Kasumi-1 (cell line): ENCODE measurements at places on chromosomes 7 and 10.

- no peak for DNase-seq
These were observed 113.9 kb downstream of the CACNB2 start for GRCh38 chr10:18254086-18254485.

DNA sequence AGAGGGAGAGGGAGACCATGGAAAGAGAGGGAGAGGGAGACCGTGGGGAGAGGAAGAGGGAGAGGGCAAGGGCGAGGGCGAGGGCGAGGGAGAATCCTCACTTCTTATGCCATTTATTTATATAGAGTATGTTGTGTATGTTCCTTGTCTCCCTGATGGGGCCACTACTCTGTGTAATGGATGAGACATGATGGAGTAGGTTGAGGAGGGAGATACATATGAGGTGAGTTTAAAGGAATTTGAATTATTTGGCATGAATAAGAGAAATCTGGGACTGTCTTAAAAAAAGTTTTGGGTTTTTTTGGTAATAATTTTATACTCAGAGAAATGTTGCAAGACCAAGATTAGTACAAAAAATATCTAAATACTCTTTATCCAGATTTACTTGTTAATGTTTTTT lies 20.1 kb downstream of the CCSER2 start:
- DNase-seq: no peak

DNA sequence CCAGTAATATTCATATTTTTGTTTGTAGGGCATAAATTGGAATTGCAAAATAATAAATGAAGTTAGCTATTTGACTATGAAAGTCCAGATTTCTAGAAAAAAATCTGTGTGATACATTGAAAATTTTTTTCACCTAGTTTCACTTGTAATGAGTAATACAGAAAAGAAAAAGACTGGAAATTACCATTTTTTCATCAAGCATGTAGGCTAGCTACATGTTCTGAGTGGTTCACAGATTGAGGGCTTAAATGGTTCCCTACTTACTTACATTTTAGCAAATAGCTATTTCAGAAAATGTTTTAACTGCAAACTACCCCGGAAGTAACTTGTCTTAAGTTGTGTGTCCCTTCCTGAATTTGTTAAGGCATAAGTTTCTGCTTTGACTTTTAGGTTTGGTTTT lies 396.0 kb downstream of the PHF14 start:
- no peak for DNase-seq

- no peak for DNase-seq
These were observed 5.5 kb downstream of the CYP2W1 start for GRCh38 chr7:988426-988911.

DNA sequence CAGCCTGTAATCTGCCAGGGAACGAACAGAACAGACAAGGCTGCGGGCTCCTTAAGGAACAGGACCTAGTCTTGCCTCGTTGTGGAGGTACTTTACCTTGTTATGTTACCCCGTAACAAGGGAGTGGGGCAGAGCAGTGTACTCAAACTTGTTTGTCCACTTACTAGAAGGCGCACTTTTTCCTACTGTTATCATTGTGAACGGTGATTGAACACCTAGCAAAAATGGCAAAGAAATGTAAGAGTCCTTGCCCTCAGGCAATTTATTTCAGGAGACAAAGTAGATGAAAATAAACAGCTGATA lies 620 bp upstream of the IMPDH1 start:
- DNase-seq: no peak

DNA sequence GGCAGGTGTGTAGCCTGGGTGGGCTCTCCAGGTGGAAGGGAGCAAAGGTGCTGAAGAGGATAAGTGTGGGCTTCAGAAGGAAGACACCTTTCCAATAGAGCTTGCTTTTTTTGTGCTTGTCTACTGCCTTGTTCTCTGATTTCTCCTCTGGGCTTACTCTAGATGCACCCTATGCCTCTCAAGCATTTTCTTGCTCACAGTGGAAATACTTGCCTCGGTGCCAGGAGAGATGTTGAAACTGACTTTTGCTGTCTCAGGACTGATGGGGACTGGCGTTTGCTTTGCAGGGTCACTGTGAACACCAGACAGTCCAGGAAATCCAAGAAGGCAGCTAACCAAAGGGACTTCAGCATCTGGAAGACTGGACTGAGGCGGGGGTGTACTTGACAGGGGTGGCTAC lies 187.9 kb downstream of the SNX10 start:
- DNase-seq: no peak

DNA sequence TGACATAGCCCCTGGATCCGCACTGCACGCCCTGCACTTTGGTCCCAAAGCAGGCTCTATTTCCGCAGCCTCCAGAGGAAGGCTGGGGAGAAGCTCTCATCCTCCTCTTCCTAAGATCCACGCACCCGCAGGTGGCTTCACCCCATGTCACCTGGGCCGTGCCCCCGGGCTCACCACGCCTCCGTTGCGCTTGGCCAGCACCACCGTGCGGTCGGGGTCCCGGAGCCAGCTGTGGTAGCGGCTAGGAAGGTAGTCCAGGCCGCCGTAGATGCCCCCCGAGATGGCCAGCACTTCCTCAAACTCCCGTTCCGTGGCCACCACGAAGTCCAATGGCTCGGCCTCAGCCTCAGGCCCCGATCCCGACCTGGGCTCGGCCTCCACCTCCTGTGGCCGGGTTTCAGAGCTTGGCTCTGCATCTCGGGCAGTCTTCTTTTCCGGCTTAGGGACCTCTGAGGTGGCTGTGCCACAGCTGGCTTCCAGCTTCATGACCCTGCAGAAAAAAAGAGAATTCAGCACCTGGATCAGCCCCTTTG lies 5.7 kb downstream of the NAT16 start:
- DNase-seq: no peak

- no peak for DNase-seq
These were observed 38.4 kb downstream of the DIP2C start for GRCh38 chr10:650886-651615.

DNA sequence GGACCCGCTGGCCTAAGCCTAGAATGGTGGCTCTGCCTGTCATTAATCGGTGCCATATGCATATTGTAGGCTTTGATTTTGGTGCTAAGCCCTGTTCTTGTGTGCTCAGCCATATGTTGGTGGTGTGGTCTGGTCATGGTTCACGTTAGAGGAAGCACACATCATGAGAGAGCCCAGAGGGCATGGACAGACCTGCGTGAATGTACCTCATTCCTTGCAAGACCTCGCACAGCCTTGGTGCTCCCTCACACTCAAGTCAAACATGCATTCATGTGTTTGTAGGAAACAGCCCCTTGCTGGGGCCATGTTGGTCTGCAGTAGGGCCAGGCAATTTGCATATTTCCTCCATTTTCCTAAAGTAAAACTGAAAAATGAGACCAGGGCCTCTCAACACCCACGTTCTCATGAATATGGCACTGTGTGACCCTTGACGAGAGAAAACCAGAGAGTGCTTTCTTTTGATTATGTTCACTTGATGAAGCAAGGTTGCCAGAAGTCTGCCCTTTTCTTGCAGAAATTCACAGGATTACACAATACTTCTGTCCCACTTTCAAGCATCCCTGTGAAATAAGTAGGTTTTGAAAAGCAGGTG lies 268.7 kb downstream of the CELF2 start:
- no peak for DNase-seq

GRCh38 chr7:48312151-48312550 lies 140.9 kb downstream of the ABCA13 start:
- DNase-seq: no peak

GRCh38 chr10:15374156-15374555 lies 3.1 kb upstream of the FAM171A1 start:
- no peak for DNase-seq

DNA sequence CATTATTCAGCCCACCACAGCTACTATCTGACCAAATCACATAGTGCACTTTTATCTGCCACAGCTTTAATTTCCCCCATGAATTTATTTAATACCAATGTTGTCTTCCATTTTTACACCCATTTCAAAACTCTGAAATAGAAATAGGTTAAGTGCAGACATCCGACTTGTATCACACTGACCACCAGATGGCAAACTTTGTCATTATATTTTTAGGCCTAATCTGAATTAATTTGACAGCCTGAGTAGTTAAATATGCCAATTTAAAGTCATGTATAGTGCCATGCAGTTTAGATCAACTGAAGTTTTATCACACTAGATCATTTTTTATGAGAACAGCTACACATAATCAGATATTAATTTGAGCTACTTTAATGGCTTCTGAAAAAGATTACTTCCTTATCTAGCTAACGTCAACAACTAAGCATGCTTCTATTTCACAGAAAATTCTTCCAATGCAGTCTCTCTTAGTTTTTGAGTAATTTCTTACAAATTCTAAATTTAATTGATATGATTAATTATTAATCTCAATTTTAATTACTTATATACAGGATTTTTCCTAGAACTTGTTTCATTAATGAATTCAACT lies 566.4 kb downstream of the GFRA1 start:
- peak; percentile 50 for DNase-seq

- peak; percentile 67 for DNase-seq
These were observed 5.0 kb upstream of the ANKRD61 start for GRCh38 chr7:6026011-6026819.

DNA sequence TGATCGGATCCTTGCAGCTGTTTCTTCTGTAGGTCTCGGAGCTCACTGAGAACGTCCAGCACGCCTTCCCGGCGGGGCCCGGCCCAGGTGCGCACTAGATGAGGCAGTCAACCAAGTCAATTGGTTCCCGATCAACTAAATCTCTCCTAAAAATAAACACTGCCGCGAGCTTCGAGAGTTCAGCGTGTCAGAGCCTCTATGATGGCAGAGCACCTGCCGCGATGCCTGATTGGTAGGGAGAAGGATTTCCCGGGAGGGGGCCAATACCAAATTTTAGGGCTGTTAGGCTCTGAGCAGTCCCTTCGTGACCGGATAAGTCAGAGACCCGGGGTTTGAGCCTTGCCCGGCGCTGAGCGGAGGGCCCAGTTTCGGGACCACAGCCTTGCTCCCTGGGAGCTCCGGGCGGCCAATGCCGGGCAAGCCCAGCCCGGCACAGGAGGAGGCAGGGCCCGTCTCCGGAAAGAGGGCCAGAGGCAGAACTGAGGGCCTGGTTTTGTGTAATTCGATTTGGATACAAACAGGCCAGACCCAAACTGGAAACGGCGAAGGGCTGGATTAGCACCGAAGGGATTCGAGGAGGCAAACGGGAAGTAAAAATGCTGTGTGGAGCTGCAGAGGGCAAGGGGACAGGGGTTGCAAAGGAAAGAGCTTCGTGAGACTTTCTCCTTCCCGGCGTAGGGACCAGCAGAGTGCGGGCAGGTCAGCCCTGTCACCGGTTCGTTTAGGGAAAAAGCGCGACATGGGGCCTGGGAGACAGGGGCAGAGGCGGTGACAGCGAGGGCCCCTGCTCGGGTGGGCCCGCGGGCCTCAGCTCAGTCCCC lies 569 bp downstream of the SLC26A5 start:
- no peak for DNase-seq

GRCh38 chr10:12822893-12823170 lies 178.7 kb downstream of the CCDC3 start:
- DNase-seq: no peak

DNA sequence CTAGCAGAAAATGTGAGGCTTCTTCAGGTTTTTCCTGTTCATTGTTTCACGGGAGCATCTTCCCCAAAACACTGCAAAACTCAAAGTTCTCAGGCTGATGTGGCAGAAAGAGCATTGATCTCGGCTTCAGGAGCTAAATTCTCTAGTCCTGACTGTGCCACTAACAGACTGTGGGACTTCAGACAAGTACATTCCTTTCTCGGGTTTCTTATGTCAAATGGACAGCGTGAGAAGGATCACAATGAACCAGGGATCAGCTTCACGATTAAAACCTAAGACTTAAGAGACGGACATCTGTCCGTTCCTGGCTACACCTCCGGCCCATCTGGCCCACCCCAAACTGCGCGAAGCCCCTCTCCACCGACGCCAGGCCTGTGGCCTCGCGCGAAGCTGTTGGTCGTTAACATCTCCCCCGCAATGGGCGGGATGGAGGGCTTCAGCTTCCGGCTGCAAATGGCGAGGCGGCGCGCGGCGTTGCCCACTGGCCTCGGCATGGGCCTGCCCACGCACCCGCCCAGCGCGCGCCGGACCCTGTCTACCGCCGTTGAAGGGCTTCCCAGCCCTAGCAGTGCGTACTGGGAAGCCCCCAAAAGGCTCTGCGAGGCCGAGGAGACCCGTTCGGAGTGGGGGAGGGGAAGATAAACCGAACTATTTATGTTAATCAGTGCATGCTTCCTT lies 549 bp upstream of the DDX50 start:
- no peak for DNase-seq

- DNase-seq: no peak
These were observed 35.1 kb downstream of the MACROH2A2 start for GRCh38 chr10:70087616-70088307.

DNA sequence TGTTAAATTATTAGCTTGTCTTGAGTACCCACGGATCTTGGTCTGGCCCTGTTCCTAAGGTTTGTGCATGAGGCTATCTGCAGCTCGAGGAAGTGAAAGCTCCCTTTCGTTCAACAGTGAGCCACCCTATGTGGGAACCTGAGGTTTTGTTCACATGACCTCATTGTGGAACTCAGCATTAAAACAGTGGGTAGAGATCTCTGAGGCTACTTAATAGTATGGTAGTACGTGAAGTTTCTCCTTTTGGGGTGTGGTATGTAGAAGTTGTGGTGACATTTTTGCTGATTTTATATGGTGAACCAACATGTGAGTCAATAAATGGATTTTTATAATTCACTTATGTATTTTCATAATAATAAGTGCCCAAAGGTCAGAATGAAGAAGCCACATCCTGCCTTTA lies 252.7 kb upstream of the FERD3L start:
- peak; percentile 12 for DNase-seq

GRCh38 chr10:93364966-93365365 lies 117.2 kb downstream of the MYOF start:
- DNase-seq: no peak

DNA sequence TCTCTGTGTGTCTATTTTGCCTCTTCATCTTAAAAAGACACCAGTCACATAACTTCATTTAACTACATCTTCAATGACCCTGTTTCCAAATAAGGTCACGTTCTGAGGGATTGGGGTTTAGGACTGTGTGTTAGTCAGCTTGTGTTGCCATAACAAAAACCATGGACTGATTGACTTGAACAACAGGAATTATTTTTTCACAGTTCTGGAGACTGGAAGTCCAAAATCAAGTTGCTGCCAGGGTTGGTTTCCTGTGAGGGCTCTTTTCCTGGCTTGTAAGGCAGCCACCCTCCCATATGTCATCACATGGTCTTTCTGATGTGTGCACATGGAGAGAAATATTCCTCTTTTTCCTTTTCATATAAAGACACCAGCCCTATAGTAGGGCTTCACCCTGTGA lies 55.3 kb downstream of the REEP3 start:
- no peak for DNase-seq
